ENCODE measurements at places on chromosomes 11 and 22. TPM values are rescaled to one million over a fixed set of nuclear protein-coding genes. Genes with fewer than 3 reads are reported as not detected.

DNA sequence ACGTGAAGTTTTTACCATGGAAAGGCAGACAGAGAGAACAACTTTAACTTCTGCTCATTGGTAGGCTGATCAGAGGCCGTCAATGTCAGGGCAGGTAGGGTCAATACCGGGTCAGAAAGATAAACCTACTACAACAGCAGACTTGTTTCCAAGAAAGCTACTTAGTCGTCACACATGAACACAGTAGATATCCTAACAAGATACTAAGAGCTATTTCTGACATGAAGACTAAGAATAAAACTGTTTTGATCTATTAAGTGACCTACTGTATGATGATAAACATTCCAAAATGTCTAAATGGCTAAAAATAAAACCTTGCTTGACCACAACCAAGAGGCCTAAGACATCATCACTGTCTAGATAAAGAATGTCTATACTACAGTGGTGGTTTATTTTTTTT, 231.3 kb downstream of the CADM1 start:
- DNase-seq, result no peak
- H3K4me1 ChIP-seq, result peaks cover 1% of the 10 kb centered on the region
- no peak overlapping the region for H3K4me3 ChIP-seq
- no peaks in the 10 kb centered on the region for H3K36me3 ChIP-seq
- no peaks in the 10 kb centered on the region for H3K27me3 ChIP-seq

DNA sequence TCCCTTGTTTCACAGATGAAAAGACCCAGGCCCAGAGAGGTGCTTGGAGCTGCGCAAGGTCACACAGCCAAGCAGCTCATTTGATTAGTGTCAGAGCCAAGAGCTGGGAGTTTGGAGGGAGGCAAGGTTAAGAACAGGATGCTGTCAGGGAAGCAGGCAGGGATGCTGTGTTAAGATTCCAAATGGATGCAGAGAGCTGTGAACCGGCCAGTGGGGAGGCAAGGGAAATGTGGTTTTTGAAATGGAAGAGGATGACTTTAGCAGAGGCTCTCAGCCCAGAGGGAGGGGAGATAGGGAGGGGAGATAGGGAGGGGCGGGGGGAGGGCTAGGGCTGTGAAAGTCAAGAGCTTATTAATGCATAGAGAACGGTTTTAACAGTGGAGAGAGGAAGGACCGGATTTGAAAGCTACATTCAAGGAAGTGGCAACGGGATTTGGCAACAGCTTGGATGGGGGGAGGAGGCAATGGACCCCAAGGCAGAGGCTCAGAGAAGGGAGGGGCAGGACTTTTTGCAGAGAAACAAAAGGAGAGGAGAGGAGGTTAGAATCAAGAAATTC, 13.0 kb downstream of the RTN4RL2 start:
- peaks cover 27% of the 10 kb centered on the region for H3K27me3 ChIP-seq
- peaks cover 16% of the 10 kb centered on the region for H3K4me1 ChIP-seq
- H3K27ac ChIP-seq, result no peak overlapping the region

DNA sequence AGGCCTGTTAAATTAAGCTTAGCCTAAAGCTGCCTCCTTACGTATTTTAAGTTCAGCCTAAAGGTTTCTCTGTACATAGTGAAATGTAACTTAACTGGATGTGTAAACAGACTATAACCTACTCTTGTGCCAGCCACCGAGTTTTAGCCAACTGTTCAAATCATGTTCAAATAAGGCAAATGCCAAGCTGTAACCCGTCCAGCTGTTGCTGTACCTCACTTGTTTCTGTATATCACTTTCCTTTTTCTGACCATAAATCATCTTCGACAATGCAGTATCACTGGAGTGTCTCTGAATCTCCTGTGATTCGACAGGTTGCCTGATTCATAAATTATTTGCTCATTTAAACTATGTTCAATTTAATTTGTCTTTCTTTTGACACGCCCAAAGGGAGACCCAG, 4.0 kb upstream of the PLAAT5 start:
- peak overlapping the region; percentile 16 for H3K27ac ChIP-seq
- DNase-seq, result no peak
- H3K36me3 ChIP-seq, result no peaks in the 10 kb centered on the region
- peaks cover 24% of the 10 kb centered on the region for H3K4me1 ChIP-seq

The KCNQ1OT1 gene
- 0.99 TPM for total RNA-seq

DNA sequence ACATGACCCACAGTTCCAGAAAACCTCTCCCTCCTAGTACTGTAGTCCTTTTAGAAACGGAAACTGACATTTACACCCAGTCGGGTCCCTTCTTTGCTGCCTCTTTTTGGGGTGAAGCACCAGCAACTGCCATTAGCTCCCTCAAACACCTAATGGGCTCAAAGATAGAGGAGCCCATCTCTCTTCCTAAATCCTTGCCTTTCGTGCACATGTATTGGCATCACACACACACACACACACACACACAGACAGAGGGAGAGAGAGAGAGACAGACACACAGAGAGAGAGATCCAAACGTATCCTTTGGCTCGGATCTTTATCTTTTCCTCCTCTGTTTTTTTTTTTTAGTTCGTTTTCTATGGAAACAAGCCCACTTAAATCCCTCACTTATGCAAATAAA, 716 bp downstream of the GRM5 start:
- H3K36me3 ChIP-seq, result no peaks in the 10 kb centered on the region
- DNase-seq, result no peak
- no peak overlapping the region for H3K4me3 ChIP-seq
- H3K4me1 ChIP-seq, result peaks cover 6% of the 10 kb centered on the region
- H3K27me3 ChIP-seq, result no peaks in the 10 kb centered on the region

GRCh38 chr11:47333886-47334443, 18.5 kb downstream of the MYBPC3 start:
- no peak overlapping the region for H3K27ac ChIP-seq
- no peaks in the 10 kb centered on the region for H3K4me1 ChIP-seq
- H3K27me3 ChIP-seq, result no peaks in the 10 kb centered on the region
- H3K4me3 ChIP-seq, result no peak overlapping the region
- no peak for DNase-seq

DNA sequence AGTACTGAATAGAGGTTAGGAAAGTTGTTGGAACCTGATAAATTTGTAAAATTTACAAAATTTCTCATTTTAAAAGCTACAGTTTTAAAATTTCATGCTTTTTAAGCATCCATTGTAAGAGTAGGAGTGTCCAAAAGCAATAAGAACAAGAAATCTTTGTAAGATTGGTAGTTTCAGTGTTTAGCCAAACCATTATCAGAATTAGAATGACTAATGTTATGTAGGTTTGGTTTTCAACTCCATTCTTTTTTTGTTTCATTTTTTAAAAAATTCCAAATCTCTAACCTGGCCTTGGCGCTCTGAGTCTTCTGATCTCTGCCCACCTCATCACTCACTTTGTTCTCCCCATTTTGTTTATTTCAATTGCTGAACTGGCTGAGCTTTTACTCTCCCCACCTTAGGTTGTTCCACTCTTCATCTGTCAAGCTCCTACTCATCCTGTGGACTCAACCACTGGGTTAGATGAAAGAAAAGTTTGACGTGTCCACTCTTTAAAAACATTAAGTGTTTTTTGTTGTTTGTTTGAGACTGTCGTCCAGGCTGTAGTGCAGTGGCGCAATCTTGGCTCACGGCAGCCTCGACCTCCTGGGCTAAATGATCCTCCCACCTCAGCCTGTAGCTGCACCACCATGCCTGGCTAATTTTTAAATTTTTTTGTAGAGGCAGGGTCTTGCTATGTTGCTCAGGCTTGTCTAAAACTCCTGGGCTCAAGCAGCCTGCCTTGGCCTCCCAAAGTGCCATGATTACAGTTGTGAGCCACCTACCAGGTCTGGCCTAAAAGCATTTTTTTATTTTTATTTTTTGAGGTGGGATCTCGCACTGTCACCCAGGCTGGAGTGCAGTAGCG, 14.0 kb downstream of the EP300 start:
- no peak overlapping the region for H3K4me3 ChIP-seq
- DNase-seq, result no peak
- peak overlapping the region; percentile 29 for H3K27ac ChIP-seq

DNA sequence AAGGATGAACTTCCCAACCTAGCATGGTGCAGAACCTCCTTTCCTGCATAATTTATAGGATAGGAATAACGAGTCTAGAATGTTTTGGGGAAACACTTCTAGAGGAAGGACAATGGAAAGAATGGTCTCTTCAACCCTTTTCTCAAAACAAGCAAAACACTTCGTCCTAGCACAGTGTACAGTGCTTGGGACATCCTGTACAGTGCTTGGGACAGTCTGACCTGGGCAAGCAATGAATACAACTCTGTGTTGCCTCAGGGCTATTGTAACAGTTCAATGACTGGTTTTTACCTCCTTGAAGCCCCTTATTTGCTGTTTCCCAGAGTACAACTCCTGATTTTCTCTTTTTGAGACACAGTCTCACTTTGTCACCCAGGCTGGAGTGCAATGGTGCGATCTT, 1.6 kb upstream of the ADAMTS8 start:
- no peak for DNase-seq
- H3K4me1 ChIP-seq, result no peaks in the 10 kb centered on the region
- no peaks in the 10 kb centered on the region for H3K36me3 ChIP-seq
- H3K4me3 ChIP-seq, result no peak overlapping the region
- peaks cover 11% of the 10 kb centered on the region for H3K27me3 ChIP-seq

The CBX6 gene
- 59.5 TPM for total RNA-seq

- H3K36me3 ChIP-seq, result no peaks in the 10 kb centered on the region
- no peaks in the 10 kb centered on the region for H3K4me1 ChIP-seq
- H3K27ac ChIP-seq, result peak overlapping the region; percentile 87
These were observed 3.4 kb downstream of the CTNND1 start for GRCh38 chr11:57764972-57765371.

- no peaks in the 10 kb centered on the region for H3K4me1 ChIP-seq
- DNase-seq, result no peak
- peaks cover 38% of the 10 kb centered on the region for H3K36me3 ChIP-seq
- H3K4me3 ChIP-seq, result no peak overlapping the region
- no peaks in the 10 kb centered on the region for H3K27me3 ChIP-seq
- no peak overlapping the region for H3K27ac ChIP-seq
These were observed 12.8 kb downstream of the GATD1 start for GRCh38 chr11:764322-765024.

GRCh38 chr11:112404112-112404511, 143.5 kb upstream of the PLET1 start:
- H3K4me1 ChIP-seq, result no peaks in the 10 kb centered on the region
- DNase-seq, result no peak
- no peak overlapping the region for H3K4me3 ChIP-seq
- H3K27ac ChIP-seq, result no peak overlapping the region

- H3K4me3 ChIP-seq, result no peak overlapping the region
- H3K4me1 ChIP-seq, result peaks cover 26% of the 10 kb centered on the region
- H3K27me3 ChIP-seq, result no peaks in the 10 kb centered on the region
- peak overlapping the region; percentile 7 for H3K27ac ChIP-seq
- no peak for DNase-seq
These were observed 91.0 kb downstream of the TMPRSS5 start for GRCh38 chr11:113615098-113615497.

GRCh38 chr11:71334191-71334590, 81.8 kb upstream of the SHANK2 start:
- H3K27me3 ChIP-seq, result no peaks in the 10 kb centered on the region
- H3K27ac ChIP-seq, result no peak overlapping the region
- H3K4me1 ChIP-seq, result peaks cover 3% of the 10 kb centered on the region
- H3K36me3 ChIP-seq, result no peaks in the 10 kb centered on the region
- no peak overlapping the region for H3K4me3 ChIP-seq
- peak; percentile 41 for DNase-seq

GRCh38 chr22:29555065-29555644, 1.6 kb upstream of the THOC5 start:
- no peak overlapping the region for H3K27ac ChIP-seq
- no peak overlapping the region for H3K4me3 ChIP-seq
- DNase-seq, result no peak
- H3K4me1 ChIP-seq, result no peaks in the 10 kb centered on the region
- H3K36me3 ChIP-seq, result peaks cover 22% of the 10 kb centered on the region

- H3K4me3 ChIP-seq, result no peak overlapping the region
- H3K4me1 ChIP-seq, result no peaks in the 10 kb centered on the region
- H3K36me3 ChIP-seq, result no peaks in the 10 kb centered on the region
- peak overlapping the region; percentile 71 for H3K27ac ChIP-seq
- peak; percentile 71 for DNase-seq
These were observed 40.7 kb upstream of the CLMP start for GRCh38 chr11:123235656-123236261.

DNA sequence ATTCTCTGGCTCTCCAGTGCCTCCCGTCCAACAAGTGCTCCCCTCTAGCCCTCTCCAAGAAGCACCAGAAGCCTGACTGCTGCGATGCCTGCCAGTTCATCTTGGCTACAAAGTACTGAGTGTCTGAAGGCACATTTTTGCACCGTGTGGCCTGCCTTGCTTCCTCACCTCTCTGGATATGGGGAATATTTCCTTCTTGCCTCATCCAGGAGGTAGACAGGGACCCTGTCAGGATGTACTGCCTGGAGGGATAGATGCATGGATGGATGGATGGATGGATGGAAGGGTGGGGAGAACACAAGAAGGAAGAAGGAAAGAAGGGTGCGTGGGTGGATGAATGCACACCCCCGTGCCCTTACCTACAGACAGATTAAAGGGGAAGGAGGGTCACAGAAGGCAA, 27.6 kb downstream of the KCTD17 start:
- H3K4me1 ChIP-seq, result no peaks in the 10 kb centered on the region
- H3K4me3 ChIP-seq, result no peak overlapping the region
- H3K27ac ChIP-seq, result no peak overlapping the region
- H3K36me3 ChIP-seq, result no peaks in the 10 kb centered on the region
- DNase-seq, result no peak

GRCh38 chr11:47641600-47642098, 710 bp downstream of the MTCH2 start:
- H3K4me1 ChIP-seq, result no peaks in the 10 kb centered on the region
- H3K27ac ChIP-seq, result peak overlapping the region; percentile 88
- no peak for DNase-seq

DNA sequence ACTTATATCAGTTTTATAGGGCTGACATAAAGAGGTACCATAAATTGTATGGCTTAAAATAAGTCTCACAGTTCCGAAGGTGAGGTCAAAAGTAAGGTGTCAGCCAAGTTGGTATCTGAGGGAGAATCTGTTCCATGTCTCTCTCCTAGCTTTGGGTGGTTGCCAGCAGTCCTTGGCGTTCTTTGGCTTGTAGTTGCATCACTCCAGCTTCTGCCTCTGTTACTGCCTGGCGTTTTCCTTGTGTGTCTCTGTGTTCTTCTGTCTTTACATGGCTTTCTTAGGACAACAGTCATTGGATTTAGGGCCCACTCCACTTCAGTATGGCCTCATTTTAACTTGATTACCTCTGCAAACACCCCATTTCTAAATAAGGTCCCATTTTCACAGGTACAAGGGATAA, 16.7 kb downstream of the MMP7 start:
- no peaks in the 10 kb centered on the region for H3K27me3 ChIP-seq
- H3K4me1 ChIP-seq, result peaks cover 6% of the 10 kb centered on the region
- no peak overlapping the region for H3K27ac ChIP-seq
- no peaks in the 10 kb centered on the region for H3K36me3 ChIP-seq

- no peak overlapping the region for H3K4me3 ChIP-seq
- peaks cover 12% of the 10 kb centered on the region for H3K4me1 ChIP-seq
- H3K27ac ChIP-seq, result no peak overlapping the region
- H3K27me3 ChIP-seq, result peaks cover 6% of the 10 kb centered on the region
- no peaks in the 10 kb centered on the region for H3K36me3 ChIP-seq
These were observed 978 bp downstream of the LUZP2 start for GRCh38 chr11:24497831-24498230.

Measured in sigmoid colon (tissue), 7 donors.